ENCODE measurements at places on chromosomes 6 and 20.

GRCh38 chr6:33723371-33724085, 12.0 kb upstream of the UQCC2 start:
- no peak for DNase-seq

- DNase-seq: no peak
These were observed 33.2 kb downstream of the PLEKHG1 start for GRCh38 chr6:150632785-150633485.

DNA sequence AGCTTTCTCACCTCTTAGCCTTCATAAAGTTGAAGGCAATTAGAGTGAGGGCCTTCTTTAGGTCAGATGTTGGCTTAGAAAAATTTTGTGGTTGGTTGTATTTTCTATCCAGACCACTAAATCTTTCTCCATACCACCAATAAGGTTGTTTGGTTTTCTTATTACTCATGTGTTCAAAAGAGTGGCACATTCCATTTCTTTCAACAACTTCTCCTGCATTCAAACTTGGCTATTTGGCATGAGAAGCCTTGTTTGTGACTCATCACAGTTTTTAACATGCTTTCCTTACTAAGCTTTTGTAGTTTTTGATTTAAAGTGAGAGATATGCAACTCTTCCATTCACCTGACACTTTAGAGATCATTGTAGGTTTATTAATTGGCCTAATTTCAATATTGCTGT, 949.6 kb downstream of the TBC1D32 start:
- no peak for DNase-seq

- no peak for DNase-seq
These were observed 236.8 kb downstream of the PACRG start for GRCh38 chr6:162964488-162965140.

Measured in stimulated activated CD4-positive, alpha-beta T cell treated with anti-CD3 and anti-CD28 coated beads, Interleukin-1b, Interleukin-23, amount 100 ng/mL, for 1 hour (primary cell).